CD14-positive monocyte (primary cell): ENCODE measurements at places on chromosomes 4 and X.

DNA sequence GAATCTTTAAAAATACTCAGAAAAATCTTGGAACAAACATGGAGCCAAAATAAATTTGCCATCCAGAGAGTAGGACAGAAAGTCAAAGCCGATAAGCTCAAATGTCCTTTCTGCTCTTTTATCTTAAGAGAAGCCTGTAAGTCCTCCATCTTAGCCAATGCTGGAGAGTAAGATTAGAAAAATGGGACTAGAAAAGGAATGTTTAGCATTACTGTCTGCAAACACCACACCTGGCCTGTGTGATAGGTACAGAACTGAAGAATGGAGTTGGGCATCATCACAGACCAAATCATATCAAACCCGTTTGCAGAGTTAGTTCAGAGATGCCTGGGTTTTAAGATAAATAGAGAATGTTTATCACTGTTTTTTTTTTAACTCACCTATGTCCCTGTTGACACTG is 10.5 kb upstream of the SLC39A8 start:
- no peak for DNase-seq

- no peak for DNase-seq
Observed at GRCh38 chrX:53186351-53186750, 38.7 kb downstream of the KDM5C start.

- no peak for DNase-seq
Observed at GRCh38 chr4:41072021-41072777, 142.1 kb downstream of the APBB2 start.

- no peak for DNase-seq
Observed at GRCh38 chr4:55380576-55380975, 15.2 kb upstream of the TMEM165 start.
